ENCODE measurements at places on chromosomes 4 and X.
A peak's percentile ranks its signal among the peaks of the same experiment; 100 is the strongest.

GRCh38 chrX:71252221-71252620 lies 1.7 kb downstream of the ZMYM3 start:
- DNase-seq: no peak

- no peak for DNase-seq
Observed at GRCh38 chr4:67576059-67576466, 17.5 kb downstream of the STAP1 start.

- DNase-seq: no peak
Observed at GRCh38 chr4:95267081-95267480, 281.7 kb downstream of the UNC5C start.

DNA sequence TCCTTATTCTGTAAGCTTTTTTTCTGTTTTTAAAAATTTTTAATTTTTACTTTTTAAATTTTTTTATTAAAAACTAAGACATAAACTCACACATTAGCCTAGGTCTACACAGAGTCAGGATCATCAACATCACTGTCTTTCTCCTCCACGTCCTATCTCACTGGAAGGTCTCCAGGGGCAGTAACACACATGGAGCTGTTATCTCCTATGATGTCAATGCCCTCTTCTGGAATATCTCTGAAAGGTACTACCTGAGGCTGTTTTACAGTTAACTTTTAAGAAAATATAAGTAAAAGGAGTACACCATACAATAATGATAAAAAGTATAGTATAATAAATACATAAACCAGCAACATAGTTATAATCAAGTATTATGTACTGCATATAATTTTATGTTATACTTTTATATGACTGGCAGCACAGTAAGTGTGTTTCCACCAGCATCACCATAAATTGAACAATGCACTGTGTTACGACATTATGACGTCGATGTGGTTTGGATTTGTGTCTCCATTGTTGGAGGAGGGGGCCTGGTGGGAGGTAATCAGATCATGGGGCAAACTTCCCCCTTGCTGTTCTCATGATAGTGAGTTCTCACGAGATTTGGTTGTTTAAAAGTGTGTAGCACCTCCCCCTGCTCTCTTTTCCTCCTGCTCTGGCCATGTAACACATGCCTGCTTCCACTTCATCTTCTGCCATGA lies 21.3 kb downstream of the IL15 start:
- DNase-seq: no peak

GRCh38 chrX:49089553-49089952 lies 9.9 kb upstream of the WDR45 start:
- DNase-seq: no peak

GRCh38 chrX:148903176-148903575 lies 402.8 kb downstream of the AFF2 start:
- no peak for DNase-seq

GRCh38 chrX:40098264-40099054 lies 701 bp upstream of the BCOR start:
- DNase-seq: no peak

GRCh38 chr4:10089346-10089745 lies 27.3 kb downstream of the WDR1 start:
- DNase-seq: no peak

- DNase-seq: no peak
Observed at GRCh38 chr4:182978152-182978827, 61.1 kb upstream of the DCTD start.

- no peak for DNase-seq
Observed at GRCh38 chr4:68987007-68987406, 35.4 kb upstream of the UGT2A3 start.

DNA sequence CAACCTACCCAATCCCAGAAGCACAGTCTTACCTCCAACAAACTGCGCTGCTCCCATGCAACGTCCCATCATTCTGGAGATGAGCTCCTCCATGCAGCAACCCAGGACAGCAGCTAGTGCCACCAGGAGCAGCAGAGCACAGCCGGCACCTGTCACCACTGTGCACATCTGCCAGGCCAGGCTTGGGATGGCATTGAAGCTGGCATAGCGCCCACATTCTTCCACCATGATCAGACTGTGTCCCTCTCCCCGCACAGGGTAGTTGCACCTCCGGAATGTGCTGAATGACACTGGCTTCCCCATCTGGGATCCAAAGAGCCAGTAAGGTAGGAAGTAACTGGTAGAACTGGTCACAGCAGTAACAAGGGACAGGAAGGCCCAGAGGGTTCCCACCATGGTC lies 8.8 kb downstream of the LHFPL1 start:
- no peak for DNase-seq

GRCh38 chr4:866761-867390 lies 40.9 kb upstream of the CPLX1 start:
- DNase-seq: peak; percentile 18

DNA sequence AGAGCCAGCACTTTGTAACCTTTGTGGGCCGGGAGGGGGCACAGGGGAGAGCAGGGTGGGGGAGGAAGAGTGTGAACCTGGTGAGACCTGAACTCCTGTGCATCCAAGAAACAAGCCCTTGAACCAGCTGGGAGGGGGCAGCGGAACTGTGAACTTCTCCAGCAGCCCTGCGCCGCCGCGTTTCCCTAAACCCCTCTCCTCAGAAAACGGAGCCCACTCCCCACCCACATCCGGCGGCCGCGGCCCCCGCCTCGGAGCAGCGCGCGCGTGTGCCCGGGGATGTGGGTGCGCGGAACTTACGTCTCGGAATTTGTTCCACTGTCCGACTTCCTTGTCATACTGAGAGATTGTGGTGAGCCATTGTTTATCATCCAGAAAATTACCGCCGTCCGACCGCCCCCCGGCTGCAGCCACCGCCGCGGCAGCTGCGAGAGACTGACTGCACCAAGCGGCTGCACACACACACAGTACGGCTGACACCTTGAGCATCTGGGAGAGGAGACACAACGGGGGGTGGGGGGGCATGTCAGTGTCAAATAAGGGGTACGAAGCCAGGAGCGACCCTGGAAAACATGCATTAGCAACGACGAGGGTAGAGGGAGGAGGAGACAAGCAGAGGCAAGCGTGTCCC lies 494 bp downstream of the SPOCK3 start:
- no peak for DNase-seq

DNA sequence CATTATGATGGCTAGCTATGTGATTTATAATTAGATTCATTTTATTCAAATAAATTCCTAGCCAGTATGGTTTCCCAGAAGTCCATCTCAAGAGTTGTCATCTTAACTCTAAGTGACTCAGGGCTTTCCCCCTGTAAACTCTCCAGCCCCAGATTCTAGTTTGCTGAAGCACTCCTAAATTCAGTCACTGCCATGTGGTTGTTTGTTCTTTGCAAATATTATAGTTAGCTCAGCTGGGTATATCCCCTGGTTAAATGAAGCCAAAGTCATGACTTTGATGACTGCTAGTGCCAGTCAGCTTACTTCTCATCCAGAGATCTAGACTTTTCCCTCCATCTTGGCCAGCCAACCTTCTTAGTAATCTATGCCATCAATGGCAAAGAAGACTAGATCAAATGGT lies 126.0 kb downstream of the GRIA3 start:
- DNase-seq: no peak

GRCh38 chrX:14546190-14546589 lies 16.9 kb downstream of the GLRA2 start:
- DNase-seq: no peak

All from stimulated activated CD8-positive, alpha-beta memory T cell treated with anti-CD3 and anti-CD28 coated beads, Interleukin-2, amount 100 ng/mL, for 48 hours (primary cell).